ENCODE measurements at places on chromosomes 13 and 19. TPM values are rescaled to one million over a fixed set of nuclear protein-coding genes. Genes with fewer than 3 reads are reported as not detected.

The MBD3L2 gene
- not detected for total RNA-seq

GRCh38 chr13:41650706-41651105 lies 193.4 kb downstream of the RGCC start:
- DNase-seq, result no peak

GRCh38 chr13:113647351-113648215 lies 10.4 kb downstream of the ATP4B start:
- peak; percentile 78 for DNase-seq

DNA sequence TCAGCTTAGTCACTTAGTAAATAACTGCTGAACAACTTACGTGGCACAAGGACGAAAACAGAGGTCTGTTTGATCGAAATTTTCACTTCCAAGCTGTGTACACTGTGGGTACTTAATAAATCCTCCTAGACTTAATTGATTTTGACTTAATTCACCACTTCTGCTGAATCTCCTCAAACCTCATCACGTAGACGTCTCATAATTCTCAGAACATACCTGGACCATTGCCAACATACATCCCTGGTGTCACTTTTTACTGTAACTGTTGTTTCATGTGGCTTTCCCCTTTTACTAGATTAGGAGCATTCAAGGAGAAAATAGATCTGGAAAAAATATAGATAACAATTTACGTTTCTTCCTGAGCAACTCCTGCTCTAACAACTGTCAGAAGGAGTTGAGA lies 105.0 kb downstream of the MBNL2 start:
- no peak for DNase-seq

DNA sequence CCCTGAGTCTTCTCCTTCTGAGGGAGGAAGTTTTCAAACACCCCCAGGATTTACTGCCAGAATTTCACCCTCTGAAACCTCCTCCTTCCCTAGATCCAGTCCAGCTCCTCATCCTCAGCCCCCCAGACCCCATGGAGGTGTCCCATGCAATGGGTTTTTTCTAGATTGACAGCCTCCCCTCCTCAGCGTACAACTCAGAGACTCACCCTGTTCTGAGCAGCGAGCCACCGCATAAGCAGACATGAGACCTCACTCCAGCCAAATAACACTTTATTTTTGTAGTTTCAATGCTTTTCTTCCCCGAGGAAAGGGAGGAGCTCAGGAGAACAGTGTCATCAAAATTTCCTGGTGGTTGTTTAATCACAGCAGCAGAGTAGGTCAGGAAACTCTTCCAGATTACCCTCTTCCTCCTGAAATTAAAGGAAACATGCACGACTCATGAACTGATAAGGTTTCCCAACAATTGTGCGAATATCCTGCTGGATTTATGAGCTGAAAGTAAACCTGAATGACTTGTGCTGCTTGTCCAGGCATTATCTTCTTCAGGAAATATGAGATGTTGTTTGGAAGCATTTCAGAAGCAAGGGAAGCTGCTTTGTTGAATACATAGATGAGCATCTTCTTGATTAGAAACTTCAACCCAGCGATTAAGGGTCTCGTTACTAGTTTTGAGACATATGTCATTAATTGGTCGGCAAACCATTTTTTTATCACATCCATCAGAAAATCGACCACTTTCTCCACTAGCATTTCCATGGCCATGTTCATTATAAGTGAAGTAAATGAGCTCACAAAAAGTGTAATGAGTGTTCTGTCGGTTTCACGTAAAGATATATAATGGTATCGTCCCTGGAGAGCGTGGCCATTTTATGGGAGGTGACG lies 36.2 kb downstream of the ERICH4 start:
- DNase-seq, result no peak

DNA sequence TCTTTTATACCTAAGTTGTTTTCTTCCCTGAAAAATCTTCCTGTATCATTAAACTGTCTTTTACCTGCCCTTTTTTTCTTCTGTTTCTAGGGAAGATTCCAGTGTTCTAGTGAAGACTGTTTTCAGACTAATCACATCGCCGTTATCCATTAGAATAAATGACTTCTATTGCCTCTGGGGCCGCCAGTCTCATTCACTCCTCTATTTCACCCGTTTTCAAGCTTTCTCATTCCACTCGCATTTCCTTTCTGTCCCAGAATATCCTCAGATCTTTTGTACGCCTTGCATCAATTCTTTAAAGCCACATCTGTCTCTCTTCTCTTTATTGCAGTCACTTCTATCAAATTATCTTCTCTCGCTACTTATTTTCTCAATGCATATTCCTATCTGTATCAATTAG lies 1035.6 kb upstream of the MIR17HG start:
- DNase-seq, result no peak
